ENCODE measurements at places on chromosomes 12 and 14.

DNA sequence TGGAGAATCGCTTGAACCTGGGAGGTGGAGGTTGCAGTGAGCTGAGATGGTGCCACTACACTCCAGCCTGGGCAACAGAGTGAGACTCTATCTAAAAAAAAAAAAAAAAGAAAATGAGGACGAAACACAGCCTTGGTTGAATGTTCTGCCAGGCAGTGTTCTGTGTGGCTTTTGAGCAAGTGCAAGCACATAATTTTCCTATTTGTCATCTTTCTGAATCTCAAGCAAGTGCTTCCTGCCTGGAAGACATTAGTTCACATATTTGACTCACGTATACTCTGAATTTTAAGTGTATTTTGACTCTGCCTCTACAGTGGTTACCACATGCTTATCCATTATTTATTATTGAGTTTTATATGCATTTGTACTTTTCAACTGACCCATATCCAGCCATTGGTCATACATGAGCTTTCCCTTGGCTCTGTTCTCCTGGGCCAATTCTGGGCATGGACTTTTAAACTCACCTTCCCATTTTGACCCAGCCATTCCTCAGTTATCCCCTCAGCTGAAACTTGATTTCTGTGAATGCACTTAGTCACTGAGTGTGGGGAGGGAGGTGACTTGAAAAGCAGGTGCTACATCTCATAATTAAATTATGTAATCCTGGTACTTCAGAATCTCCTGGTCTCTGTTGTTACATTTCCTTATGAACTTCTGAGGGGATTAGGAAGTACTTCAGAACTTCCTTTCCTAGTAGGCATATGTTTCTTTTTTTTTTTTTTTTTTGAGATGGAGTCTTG lies 8.1 kb downstream of the OR10G2 start:
- DNase-seq, result no peak

DNA sequence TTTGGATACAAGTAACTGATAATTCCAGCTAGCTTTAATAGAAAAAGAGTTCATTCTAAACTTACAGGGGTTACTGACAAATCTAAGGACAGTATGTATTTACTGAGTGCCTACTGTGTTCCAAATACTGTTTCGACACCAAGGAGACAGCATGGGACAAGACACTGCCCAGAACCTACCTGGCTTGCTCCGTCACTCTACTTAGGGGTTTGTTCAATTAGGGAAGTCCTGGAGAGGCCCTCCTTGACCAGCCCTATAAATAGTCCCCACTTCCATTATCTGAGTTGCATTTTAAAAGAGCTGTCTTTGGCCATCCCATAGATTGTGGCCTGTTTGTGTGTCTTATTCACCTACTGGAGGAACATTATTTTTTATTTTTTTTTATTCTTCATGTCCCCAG lies 129.5 kb upstream of the ATF1 start:
- DNase-seq, result no peak

DNA sequence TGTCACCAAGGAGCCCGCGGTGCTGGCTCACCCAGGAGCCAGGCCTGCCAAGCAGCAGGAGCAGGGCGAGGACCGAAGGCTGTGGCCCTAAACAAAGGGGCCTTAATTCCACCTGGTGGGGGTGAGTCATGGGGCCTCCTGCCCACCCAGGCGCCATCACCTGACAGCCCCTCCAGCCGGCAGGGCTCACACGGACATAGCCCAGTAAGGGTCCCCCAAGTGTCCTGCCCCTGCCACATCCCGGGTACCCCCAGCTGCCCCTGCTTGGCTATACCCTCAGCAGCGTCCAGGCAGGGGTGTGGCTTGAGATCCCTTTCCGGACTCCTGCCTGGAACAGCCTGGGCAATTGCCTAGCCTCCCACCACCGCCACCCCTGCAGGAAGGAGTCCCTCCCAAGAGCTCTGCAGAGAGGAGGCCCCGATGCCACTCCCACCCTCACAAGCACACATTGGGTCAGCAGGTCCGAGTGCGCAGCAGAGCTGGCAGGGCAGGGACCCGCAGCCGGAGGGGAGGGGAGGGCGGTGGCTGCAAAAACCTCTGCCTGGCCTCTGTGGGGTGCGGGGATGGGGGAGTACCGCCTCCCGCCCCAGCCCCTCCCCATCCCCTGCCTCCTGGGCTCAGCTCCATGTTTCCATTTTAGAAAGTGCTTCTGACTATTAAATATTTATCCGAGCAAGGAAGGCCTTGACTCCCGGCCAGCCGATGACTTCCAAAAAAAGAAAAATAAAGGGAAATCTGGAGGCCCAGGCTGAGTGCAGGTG lies 4.6 kb downstream of the AHNAK2 start:
- DNase-seq, result no peak

- DNase-seq, result no peak
Observed at GRCh38 chr14:67837011-67837624, 17.5 kb downstream of the RAD51B start.

GRCh38 chr14:32531942-32532515 lies 202.9 kb downstream of the AKAP6 start:
- DNase-seq, result no peak

- no peak for DNase-seq
Observed at GRCh38 chr12:130423991-130424857, 86.5 kb downstream of the PIWIL1 start.

DNA sequence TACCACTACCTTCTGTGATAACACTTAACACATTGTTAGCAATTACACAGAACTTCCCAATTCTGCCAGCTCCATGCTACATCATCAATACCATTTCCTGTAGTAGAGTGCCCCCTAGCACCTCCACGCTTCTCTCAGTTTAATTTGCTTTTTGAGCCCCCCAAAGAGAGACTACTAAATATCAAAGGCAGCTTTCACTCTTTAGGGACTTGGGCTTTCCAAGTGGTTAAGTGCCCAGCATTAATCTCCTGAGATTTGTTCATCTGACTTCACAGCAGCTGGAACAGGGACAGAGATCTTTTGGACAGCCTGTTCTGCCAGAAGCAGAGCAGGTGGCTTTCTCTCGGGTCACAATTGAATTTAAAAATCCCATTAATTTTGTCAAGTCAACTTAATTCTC lies 954.9 kb downstream of the DIO2 start:
- DNase-seq, result no peak

GRCh38 chr12:132507656-132508490 lies 17.9 kb downstream of the FBRSL1 start:
- no peak for DNase-seq

GRCh38 chr14:55062517-55063351 lies 11.3 kb downstream of the MAPK1IP1L start:
- DNase-seq, result no peak

- no peak for DNase-seq
Observed at GRCh38 chr14:100237735-100238418, 1.1 kb upstream of the YY1 start.

- DNase-seq, result no peak
Observed at GRCh38 chr12:13918897-13919296, 62.5 kb downstream of the GRIN2B start.

DNA sequence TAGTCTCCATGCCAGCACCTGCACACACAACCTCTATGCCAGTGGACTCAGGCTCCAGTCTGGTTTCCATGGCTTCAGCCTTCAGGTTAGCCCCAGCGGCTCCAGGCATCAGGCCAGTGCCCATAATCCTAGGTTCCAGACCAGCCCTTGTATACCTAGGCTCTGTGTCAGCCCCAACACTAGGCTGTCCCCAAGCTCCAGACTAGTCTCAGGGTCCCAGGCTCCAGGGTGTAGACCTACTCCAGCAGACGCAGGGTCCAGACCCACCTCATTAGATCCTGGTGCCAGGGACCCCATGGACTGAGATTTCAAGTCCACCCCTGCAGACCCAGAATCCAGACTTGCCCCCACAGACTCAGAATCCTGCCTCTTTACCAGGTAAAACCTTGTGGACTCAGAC lies 275.9 kb downstream of the SLC16A7 start:
- DNase-seq, result no peak

DNA sequence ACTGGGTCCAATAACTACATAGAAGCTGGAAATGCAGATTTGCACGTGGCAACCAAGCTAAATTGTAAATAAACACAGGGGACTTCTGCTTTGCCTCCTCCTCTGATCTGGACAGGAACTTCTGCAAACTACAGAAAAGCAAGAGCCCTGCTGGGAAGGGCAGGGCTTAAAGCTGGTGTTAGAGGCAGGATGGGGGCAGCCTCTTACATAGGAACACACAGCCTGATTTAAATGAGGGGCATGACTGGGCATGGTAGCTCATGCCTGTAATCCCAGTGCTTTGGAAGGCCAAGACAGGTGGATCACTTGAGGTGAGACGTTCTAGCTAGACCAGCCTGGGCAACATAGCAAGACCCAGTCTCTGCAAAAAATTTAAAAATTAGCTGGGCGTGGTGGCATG lies 46.7 kb downstream of the ERH start:
- no peak for DNase-seq

DNA sequence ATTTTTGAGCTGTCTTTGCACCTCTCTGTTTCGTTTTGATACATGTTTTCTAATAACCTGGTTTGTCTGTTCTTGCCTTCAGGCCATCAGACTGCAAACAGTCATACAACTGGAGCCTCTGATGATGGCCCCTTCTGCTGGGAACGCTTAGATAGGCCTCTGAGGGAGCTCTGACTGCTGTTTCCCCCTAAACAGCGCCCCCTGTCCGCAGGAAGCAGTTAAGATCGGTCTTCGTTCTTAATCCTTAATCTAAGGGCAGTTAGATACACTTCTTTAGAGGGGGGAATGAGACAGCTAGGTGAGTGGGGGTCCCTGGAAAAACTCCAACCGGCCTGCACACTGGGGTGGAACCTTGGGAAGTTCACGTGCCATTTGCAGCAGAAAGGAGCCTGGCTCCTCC lies 1338.8 kb upstream of the SEL1L start:
- no peak for DNase-seq

GRCh38 chr12:497501-498160 lies 37.9 kb downstream of the B4GALNT3 start:
- no peak for DNase-seq

GRCh38 chr14:74936151-74936550 lies 13.1 kb upstream of the RPS6KL1 start:
- DNase-seq, result no peak

- DNase-seq, result no peak
Observed at GRCh38 chr14:100223332-100224201, 15.4 kb upstream of the YY1 start.

DNA sequence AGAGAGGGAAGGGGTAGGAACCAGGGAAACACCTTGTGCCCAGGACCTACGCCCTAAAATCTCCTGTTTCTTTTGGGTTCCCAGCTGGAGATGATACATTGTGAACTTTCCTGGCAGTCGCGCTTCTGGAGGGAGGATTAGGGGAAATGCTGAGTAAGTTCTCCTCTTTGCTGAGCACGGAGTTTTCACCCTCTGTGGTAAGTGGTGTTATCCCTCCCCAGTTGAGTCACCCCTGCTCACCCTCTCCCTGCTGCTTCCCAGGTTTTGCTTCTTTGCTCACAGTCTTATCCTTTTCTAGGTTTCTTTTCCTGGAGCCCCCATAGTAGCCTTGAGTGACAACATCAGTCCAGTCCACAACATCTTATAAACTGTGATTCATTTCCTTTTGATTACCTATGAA lies 789.1 kb downstream of the TMEM121 start:
- no peak for DNase-seq

- no peak for DNase-seq
Observed at GRCh38 chr12:24840046-24840800, 108.7 kb downstream of the BCAT1 start.

GRCh38 chr14:71050227-71050823 lies 143.1 kb downstream of the PCNX1 start:
- DNase-seq, result no peak

- DNase-seq, result no peak
Observed at GRCh38 chr14:103093856-103094405, 594 bp upstream of the EXOC3L4 start.

DNA sequence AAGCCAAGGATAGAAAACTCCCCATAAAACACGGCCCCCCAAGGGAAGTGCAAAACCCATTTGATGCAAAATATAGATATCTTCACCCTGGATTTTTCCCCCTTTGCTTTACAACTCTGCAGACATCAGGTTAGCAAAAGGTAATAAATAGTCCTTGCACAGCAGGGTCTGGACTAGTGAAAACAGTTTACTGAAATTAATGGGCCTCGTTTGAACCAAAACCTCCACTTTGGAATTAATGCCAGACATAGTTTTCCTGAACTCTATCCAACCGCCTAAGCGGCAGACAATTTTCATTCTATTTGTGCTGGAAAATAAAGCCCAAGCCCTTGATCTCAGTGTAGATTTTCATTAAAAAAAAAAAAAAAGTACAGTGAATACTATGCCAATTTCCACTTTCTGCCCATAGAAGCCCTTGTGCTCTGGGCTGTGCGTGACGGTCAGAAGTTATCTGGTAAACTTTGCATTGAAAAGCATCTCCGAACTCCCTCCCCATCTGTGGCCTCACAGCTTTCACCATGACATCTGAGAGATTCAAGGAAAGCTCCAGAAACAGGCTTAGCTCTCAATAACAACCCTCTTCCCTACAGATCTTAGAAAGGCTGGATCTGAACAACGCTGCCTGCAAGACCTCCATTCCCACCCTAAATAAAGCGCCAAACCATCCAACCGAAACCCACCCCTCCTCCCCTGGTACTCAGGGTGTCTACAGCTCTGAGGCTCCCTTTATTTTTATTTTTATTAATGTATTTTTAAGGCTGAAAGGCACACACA lies 11.0 kb upstream of the IRF2BPL start:
- DNase-seq, result no peak

- DNase-seq, result no peak
Observed at GRCh38 chr12:49375406-49375805, 8.1 kb downstream of the SPATS2 start.

DNA sequence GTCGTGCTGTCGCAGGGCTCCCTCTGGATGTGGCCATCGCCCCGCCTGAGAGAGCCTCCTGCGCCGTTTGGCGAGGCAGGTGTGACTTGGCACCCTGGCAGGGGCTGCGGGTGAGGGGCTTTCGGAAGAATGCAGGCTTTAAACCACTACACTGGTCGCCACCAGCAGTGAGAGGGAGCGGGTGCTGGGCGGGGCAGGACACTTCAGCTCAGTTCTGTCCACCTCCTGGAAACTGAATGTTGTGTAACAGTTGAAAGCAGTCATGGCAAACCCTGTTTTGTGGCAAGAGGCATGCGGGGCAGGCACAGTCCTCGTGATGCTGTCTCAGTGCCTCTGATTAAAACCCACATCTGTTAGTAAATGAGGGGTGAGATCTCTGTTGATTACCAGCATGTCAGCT lies 55.9 kb downstream of the AACS start:
- no peak for DNase-seq
